Common myeloid progenitor, CD34-positive (primary cell): ENCODE measurements at places on chromosomes 4 and X.

DNA sequence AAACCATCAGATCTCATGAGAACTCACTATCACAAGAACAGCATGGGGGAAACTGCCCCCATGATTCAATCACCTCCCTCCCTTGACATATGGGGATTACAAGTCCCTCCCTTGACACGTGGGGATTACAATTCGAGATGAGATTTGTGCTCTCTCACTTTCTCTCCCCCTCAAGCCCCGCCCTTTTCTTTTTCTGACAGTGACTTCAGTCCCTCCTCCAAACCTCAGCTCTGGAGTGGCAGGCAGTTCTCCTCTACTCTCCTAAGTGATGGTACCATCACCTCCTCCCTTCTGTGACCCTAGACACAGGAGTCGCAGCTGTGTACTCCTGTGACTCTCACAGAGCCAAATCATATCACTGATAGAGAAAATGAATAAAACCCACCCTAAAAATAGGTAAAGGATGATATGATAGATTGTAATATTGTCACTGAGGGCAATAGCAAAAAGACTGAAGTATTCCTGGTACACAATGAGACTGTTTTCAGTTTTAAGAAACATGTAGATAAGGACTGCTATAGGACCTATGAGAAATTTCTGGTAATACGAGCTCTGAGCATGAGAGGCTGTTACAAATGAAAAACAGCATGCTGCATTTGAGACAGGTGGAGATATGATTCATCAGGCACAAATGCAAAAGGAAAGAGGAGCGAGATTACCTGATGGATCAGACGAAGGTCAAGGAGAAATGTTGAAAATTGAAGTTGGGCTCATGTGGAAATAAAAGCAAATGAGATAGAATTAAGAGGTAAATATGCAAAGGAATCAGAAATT, 101.2 kb upstream of the CBLL2 start:
- no peak for DNase-seq

GRCh38 chr4:110412354-110413065, 63.4 kb upstream of the ENPEP start:
- no peak for DNase-seq

GRCh38 chrX:40506201-40506985, 74.4 kb upstream of the ATP6AP2 start:
- no peak for DNase-seq

GRCh38 chr4:77804471-77804870, 14.7 kb downstream of the CNOT6L start:
- DNase-seq, result no peak

DNA sequence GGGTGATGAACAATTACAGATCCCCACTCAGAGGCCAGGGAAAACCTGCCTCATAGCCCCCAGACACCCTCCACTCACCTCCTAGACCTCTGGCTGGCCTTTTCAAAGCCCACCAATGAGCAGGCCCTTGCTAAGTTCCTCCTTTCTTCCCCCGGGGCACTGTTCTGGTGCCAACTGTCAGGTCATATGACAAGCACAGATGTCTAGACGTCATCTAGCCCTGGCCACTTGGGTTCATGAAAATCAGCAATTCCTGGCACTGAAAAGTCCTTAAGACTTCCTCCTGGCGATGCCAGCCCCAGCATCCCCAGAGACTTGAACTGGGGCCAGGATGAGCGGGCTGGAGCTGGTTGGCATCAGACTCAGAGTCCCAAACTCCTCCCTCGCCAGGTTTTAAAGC, 115.6 kb upstream of the NALF2 start:
- peak; percentile 40 for DNase-seq

- DNase-seq, result no peak
These were observed 30.1 kb downstream of the ZRSR2 start for GRCh38 chrX:15820106-15821073.

GRCh38 chr4:176566769-176567168, 226.0 kb downstream of the VEGFC start:
- DNase-seq, result no peak

DNA sequence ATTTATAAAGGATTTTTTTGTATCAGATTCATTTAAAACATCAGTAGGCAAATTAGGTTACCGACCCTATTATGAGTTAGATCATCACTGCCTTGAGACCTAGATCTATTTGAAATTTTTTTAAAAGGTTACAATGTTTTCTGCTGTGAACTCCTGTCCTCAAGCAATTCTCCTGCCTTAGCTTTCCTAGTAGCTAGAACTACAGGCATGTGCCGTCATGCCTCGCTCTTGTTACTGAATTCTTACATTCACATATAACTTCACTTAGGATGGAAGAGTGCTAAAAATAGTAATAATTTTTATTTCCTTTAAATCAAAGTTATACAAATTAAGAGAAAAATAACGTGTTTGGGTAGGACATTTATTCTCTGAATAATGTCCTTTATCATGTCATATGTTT, 75.5 kb upstream of the MAOA start:
- no peak for DNase-seq

- no peak for DNase-seq
These were observed 8.1 kb upstream of the TBC1D25 start for GRCh38 chrX:48531358-48531959.

DNA sequence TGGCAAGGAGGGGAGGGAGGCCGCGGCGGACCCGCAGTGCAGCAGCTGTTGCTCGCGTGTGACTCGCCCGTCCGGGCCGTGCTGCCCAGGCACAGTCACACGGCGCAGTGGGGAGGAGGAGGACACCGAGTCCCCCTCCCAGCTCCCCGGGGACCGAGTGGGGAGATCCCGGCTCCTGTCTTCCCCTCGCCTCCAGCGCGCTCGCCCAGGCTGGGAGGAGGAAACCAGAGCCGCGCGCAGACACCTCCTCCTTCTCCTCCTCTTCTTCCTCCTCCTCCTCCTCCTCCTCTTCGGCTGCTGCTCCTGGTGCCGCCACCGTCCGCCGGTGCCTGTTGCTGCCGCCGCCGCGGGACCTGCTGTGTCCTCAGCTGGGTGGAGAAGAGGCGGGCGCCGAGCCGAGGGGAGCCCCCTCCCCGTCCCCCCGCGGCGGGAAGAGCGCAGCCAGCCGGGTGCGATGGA, at the start of gene TBC1D1:
Gene TBC1D1 (plus strand): TSS at position 284 of the 459 bp plus-strand sequence. CDS start 11,012 bp downstream, outside the sequence.
- peak; percentile 46 for DNase-seq
